ENCODE measurements at places on chromosomes 7 and 10.

GRCh38 chr10:70584366-70584765 is 18.2 kb downstream of the PRF1 start:
- no peak for DNase-seq

GRCh38 chr10:31759124-31759798 is 169.4 kb downstream of the ARHGAP12 start:
- peak; percentile 45 for DNase-seq

DNA sequence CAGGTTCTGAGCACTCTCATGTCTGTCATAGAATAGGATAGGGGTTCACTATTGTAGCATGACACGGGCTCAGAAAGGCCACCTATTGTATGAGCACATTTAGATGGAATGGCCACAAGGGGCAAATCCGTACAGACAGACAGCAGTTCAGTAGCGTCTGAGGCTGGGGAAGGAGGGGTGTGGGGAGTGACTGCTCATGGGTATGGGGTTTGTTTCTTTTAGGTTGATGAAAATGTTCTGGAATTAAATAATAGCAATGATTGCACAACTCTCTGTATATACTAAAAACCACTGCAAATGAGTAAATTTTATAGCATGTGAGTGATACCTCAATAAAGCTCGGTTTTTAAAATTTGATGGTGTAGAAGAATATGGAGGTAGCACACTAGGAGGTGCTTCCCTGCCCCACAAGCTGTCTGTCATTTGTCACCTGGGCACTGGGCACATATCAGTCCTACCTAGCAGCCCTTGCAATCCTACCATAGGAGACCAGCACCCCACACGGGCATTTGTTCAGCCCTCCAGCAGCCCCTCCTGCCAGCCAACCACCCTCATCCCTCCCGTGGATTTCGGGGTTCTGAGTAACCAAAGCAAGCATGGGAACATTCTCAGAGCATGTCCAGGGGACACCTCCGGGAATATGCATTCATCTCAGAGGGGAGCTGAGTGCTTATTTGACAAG is 35.2 kb downstream of the KCNMA1 start:
- DNase-seq = no peak

DNA sequence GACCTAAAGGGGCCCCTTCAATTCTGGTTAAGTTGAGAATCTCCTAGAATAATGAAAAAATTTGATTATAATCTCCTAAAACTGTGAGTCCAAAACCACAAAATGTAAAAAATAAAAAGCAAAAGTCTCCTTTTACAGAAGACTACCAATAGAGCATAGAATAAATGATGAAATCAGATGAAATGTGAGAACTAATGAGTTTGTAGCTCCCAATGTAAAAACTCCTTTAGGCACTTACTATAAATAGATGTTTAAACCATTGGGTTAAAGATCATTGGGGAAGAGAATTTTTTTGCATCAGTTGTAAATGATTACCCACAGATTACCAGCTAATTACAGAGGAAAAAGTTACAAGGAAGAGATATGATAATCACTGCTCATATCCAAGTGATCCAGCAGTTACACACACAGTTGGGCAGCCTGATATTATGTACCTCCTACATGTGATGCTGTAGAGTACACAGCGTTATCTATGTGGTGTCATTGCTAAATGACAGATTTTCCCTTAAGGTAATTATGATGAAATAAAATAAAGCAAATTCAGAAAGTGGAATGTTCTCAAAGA is 282.7 kb upstream of the SEMA3D start:
- DNase-seq = no peak

DNA sequence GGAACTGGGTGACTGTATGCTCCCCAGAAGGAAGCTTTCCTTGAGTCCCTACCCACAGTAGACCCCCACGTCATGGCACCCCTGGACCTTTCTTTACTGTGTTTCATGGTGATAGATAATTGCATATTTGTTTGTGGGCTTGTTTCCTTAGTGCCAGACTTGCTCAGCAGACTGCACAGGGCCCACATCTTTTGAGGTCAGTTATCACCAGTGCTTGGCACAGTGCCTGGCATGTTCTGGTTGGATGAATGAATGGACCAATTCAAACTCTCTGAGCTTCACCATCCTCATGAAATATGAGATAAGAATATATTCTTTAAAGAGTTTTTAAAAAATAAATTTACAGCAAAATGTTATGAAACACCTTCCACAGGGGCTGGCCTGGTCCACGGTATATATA is 78.4 kb upstream of the EMX2 start:
- no peak for DNase-seq
